Dorsolateral prefrontal cortex (tissue), 122 donors: ENCODE measurements at places on chromosomes 3 and 15. TPM values are rescaled to one million over a fixed set of nuclear protein-coding genes. Genes with fewer than 3 reads are reported as not detected.

DNA sequence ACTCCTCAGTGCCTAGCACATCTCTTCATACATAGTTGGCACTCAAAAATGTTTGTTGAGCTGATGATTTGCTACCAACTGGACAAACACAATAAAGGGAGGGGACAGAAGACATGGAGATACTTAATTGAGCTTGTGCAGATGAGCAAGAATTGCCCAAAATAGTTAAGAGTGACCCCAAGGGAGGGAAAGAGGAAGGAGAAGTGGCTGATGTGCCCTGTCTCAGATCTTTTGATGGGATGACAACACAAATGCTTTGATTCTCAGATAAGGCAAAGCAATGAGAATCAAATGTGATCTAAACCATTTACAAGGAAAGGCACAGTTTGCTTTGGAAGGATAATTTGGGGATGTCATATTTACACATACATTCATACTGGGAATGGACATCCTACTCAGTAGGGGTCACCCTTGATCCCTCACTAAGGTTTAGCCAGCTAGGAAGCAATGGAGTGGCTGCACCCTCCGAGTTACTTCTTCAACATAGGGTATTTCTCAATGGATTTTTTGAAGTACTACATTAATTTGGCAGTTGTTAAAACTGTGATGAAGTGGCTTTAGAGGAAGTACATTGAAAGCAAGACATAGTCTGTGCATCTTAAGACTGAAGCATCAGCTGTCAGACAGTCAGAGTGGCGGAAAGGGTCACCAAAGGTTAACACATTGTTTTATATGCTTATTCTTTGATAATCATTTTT lies 21.9 kb upstream of the SSR3 start:
- DNase-seq, result no peak

DNA sequence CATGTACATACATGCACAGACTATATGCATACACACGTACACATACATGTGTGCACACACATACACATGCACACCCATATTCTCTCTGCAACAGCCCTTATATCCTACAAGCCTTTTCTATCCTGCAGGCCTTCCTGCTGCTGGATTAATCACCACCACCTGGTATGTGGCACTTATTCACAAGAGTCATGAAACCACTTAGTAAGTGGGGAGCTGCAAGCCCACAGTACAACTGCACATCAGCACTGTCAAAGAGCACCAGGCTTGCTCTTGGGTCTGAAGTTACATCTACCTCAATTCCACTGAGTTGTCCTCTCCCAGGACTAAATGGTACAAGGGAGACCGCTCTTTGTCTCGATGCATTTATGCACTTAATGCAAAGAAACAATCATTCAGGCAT lies 233.2 kb downstream of the KLF13 start:
- DNase-seq, result no peak

- DNase-seq, result no peak
These were observed 9.1 kb upstream of the FOXB1 start for GRCh38 chr15:59994888-59995557.

The VPS33B gene
- 19.7 TPM for total RNA-seq
